Cardiac muscle cell (in vitro differentiated cells and primary cell): ENCODE measurements at places on chromosomes 5 and 9. TPM values are rescaled to one million over a fixed set of nuclear protein-coding genes. Genes with fewer than 3 reads are reported as not detected.

DNA sequence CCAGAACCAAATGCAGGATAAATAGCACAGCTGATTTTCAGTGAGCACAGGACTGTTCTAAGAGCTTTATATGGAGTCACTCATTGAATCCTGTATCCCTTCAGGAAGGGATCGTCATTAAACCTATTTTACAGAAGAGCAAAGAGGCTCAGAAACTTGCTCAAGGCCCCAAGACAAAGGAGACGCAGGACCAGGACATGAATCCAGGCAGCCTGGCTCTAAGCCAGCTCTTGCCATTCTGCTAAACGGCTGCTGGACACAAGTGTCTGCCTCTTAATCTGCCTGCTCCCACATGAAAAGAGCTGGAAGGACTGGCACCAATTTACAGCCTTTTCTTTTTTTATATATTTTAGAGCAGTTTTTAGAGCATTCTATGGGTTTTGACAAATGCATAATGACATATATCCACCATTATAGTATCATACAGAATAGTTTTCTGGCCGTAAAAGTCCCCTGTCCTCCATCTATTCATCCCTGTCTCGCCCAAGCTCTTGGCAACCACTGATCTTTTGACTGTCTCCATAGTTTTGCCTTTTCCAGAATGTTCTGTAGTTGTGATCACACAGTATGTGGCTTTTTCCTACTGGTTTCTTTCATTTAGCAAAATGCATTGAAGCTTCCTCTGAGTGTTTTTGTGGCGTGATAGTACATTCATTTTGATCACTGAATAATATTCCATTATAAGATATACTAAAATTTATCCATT, 37.5 kb downstream of the RETREG1 start:
- no peak for DNase-seq

- DNase-seq, result no peak
Observed at GRCh38 chr5:7181841-7182240, 214.1 kb upstream of the ADCY2 start.

DNA sequence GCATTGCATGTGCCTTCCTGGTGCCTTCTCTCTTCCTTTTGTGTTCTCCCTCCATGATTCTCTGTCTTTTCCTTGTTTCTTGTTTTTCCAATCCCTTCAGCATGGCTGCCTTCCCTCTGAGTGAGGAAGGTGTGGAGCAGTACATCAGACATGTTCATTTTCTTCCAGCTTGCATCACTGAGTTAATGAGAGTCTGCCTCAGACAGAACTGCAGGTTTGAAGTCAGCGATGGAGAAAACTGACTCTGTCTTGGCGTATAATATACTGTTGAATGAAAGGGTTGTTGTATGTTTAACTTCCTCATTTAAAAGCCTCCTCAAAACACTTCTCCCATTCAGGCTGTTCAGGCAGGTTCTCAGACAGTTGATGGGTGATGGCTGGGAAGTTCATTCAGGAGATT, 129.3 kb downstream of the KDM4C start:
- DNase-seq, result no peak

DNA sequence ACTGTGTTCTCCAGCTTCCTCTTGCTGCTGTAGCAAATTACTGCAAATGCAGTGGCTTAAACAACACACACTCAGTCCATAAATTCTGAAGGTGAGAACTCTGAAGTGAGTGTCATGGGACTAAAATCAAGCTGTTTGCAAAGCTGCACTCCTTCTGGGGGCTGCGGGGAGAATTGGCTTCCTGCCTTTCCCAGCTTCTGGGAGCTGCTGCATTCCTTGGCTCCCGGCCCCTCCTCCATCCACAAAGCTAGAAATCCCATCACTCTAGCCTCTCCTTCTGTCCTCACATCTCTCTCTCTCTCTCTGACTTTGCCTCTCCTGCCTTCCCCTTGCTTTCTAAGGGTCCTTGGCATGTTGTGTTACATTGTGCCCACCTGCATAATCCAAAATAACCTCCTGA, 14.2 kb upstream of the MED10 start:
- DNase-seq, result no peak

- peak; percentile 29 for DNase-seq
Observed at GRCh38 chr5:90022711-90023053, 386.9 kb downstream of the CETN3 start.

DNA sequence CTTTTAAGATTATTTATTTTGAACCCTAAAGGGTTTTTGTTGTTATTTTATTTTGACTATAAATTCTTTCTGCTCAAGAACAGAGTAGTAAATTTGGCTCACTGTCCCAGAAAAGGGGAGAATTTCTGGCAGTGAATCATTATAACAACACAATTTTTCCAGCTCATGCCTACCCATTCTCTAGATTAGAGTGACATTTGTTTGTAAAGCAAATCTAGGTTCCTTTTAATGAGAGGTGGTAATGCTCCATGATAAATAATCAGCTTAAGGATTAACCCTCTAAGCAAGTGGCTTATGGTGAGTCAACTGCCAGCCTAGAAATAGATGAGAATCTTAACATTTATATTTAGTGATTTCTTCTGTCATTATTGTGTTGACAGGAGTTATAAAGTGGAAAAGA, 409.2 kb downstream of the NFIB start:
- DNase-seq, result no peak

- DNase-seq, result peak; percentile 95
Observed at GRCh38 chr5:116626272-116626723, 51.7 kb upstream of the SEMA6A start.

GRCh38 chr5:159836691-159837090, 79.6 kb upstream of the ADRA1B start:
- no peak for DNase-seq

- DNase-seq, result no peak
Observed at GRCh38 chr5:96648593-96648992, 13.6 kb upstream of the CAST start.

DNA sequence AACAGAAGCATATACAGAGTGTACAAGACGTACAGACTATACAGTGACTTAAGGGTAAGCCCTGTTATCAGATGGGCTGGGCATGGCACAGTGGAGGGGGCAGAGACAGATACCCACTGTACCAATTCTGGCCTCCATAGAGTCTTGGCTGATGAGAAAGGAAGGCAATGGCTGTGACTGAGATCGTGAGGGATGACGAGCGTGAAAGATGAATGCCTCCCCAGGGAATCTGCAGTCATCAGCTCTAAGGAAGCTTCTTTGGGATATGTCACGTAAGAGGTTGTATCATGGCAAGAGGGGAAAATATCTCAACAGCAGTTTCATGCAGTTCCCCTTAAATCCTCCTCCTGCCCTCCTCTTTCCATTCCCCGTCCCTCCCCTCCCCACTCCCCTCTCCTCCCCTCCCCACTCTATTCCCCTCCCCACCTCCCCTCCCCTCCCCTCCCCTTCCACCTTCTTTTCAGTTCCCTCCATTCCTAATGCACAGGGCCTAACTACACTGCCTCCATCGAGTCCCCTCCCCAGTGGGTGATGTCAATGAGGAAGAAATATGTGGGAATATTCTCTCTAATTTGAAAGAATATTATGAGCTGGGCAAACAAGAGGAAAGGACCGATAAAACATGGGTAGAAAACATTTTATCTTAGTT, 226.4 kb upstream of the DAP start:
- DNase-seq, result no peak

- no peak for DNase-seq
Observed at GRCh38 chr9:110148891-110149290, 59.1 kb downstream of the C9orf152 start.

DNA sequence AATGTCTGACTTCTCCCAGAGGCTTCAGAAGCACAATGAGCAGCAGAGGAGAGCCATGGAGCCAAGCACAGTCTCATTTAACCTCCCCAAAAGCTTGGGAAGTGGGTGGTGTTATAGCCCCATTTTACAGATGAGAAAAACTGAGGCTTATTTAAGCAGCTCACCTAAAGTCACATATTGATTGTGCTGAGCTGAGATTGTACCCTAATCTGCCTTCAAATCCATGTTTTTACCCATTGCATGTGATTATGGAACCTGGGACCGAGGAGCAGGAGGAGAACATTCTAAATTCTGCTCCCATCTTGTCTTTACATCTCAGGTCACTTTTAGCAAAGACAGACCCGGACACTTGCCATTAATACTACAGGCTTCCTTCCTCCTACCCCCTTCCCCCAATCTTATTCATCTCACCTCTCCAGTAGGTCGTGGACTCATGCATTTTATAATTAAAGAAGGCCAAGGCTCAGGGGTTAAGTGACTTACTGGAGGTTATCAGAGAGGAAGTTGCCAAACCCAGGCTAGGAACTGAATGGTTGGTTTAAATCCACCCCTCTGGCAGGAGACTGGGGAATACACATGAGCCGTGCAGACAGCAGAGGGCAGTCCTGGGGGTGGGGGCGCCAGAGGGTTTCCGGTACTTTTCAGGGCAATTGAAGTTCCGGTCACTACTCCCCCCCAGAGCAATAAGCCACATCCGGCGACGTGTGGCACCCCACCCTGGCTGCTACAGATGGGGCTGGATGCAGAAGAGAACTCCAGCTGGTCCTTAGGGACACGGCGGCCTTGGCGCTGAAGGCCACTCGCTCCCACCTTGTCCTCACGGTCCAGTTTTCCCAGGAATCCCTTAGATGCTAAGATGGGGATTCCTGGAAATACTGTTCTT, 51.0 kb upstream of the IL17B start:
- DNase-seq, result peak; percentile 75

GRCh38 chr9:123356851-123357742, 1.1 kb downstream of the CRB2 start:
- no peak for DNase-seq

DNA sequence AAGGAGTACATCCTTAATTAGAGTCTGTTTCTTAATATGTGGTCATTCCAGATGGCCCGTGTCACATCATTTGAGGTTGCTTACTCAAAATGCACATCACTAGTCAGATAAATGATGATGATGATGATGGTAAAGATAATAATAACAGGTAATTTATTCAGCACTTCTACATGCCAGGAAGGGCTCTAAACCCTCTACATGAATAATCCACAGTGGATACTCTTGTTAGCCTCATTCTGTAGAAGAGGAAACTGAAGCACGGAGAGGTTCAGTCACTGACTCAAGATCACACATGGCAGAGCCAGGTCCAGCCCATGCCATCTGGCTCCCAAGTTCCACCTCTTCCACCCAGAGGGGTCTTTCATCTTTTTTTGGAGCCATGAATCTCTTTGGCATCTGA, 11.7 kb downstream of the SH3PXD2B start:
- no peak for DNase-seq

DNA sequence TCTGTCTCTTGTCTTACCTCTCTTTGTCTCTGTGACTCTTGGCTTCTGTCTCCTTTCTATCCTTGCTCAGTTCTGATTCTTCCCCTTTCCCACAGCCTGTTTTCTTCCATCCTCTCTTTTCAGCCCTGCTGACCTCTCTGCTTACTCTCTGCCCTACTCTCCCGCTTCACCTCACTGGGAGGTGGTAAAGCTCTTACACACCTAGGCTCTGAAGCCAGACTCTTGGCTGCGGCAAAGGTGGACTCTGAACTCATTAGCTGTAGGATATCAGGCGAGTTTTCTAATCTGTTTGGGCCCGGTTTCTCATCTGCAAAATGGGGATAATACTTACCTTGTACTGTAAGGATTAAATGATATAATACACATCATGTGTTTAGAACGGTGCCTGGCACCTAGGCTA, 11.1 kb downstream of the PCDH1 start:
- no peak for DNase-seq

- DNase-seq, result no peak
Observed at GRCh38 chr9:115189686-115190085, 71.7 kb upstream of the TNC start.

GRCh38 chr5:146232223-146232622, 28.8 kb downstream of the RBM27 start:
- no peak for DNase-seq

The SPARC gene
- total RNA-seq, result 130 and 216 TPM in 2 replicates

The NMUR2 gene
- total RNA-seq, result not detected in 2 replicates

The CKMT2 gene
- 37.1 and 83.5 TPM in 2 replicates for total RNA-seq

The AHRR gene
- 1.2 and 1.4 TPM in 2 replicates for total RNA-seq

The PLGRKT gene
- 15.4 and 16.8 TPM in 2 replicates for total RNA-seq

The SH3RF2 gene
- total RNA-seq, result 27.9 and 43.1 TPM in 2 replicates

The SLC2A6 gene
- total RNA-seq, result 2.4 and 8.6 TPM in 2 replicates

The CTNNAL1 gene
- 55.7 and 64.7 TPM in 2 replicates for total RNA-seq
